ENCODE measurements at places on chromosomes 11 and 22. TPM values are rescaled to one million over a fixed set of nuclear protein-coding genes. Genes with fewer than 3 reads are reported as not detected.

OR51M1 gene
- not detected for total RNA-seq

OR4D5 gene
- total RNA-seq, result not detected

DNA sequence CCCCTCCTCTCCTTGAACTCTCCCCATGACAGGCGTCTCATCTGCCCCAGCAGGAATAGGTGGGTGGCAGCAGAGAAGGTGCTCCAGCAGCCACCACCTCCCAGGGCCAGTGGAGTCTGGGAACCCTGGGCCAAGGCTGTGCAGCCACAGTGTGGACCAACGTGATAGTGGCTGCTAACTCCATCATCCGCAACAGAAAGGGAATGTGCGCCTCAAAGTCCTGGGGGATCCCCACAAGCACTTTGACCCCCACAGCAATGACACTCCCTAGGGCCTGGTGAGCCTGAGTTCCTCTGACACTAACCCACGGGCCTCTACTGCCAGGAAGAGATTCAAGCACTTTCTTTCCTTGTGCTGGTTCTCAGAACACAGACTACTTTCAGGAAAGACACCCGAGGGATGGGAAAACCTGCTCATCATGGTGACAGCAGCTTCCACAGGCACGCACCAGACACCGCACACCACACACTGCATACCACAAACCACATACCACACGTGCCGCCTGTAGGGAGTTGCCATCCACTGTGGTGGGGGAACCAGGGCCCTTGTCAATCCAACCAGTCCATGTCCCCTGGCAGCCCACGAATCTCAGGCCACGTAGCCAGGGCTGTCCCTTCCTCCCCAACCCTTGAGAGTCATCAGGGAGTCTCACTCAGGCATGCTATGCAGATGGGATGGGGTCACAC is 3.4 kb upstream of the SLC25A1 start:
- DNase-seq, result no peak

- DNase-seq, result no peak
Observed at GRCh38 chr11:132126973-132127899, 756.8 kb downstream of the NTM start.

DNA sequence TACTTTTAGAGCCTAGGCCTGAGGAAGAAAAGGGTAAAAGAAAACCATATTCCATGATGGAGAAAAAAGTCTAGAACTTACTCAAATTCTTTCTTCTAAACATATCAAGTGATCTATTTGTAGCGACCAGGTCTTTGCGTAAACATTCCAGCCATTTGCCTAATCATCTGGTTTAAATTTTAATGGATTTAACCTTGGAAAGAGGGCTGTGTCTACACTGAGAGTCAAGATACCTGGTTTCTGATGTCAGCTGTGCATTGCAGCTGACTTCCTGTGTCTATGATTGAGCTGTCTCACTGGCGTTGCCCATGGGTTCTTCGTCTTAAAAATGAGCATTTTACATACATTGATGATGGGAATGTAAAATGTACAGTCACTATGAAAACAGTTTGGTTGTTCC is 10.0 kb upstream of the TMEM123 start:
- DNase-seq, result no peak

All from dorsolateral prefrontal cortex (tissue), 122 donors.